Stimulated activated CD4-positive, alpha-beta T cell treated with anti-CD3 and anti-CD28 coated beads, Interleukin-15, amount 100 ng/mL, for 1 hour (primary cell): ENCODE measurements at places on chromosomes 3 and 15.

DNA sequence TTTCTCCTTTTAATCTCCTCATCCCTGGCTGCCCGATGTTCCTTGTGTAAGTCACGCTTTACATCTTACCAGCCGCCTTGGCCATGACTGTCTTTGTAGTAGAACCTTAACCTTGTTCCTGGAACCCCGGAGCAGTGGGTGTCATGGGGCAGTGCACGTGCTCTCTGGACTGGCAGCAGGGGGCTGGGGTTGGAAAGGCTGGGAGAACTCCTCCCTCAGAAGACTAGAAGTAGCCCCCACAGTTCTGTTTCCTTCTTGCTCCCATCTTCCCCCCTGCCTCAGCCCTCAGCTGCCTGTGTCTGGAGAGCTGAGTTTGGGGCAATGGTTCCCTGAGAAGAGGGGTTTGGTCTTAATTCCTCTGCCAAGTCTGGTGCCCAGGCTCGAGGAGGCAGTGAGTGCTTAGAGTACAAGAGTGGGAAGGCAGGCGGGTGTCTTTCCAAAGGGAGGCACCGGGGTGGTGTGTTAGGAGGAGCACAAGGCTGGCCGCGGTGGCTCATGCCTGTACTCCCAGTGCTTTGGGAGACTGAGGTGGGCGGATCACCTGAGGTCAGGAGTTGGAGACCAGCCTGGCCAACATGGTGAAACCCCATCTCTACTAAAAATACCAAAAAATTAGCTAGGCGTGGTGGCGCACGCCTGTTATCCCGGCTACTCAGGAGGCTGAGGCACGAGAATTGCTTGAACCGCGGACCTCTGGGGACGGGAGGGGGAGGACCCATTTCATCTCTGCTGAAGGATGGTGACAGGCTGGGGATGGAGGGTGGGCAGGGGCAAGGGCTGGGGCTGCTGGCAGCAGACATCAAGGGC, 100.4 kb downstream of the VGLL4 start:
- no peak for DNase-seq

GRCh38 chr15:72176159-72176558, 21.4 kb downstream of the GRAMD2A start:
- no peak for DNase-seq

DNA sequence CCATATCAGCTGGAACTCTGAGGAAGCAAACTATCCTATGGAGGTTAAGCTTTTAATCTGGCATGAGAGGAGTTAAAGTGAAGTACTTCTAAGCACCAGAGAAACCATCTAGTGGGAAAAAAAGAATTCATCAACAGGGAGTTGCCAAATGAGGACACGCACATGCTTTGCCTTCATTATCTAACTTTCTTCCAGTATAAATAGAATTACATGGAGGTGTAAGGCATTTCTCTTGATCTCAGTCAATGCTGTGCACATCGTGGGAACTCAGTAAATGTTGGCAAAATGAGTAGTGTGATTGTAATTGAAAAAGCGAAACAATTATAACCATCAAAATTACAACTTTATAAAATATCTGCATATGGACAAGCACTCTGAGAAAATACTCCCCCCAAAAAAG, 8.0 kb upstream of the GSK3B start:
- DNase-seq = no peak

GRCh38 chr3:184384342-184384741, 4.5 kb downstream of the CHRD start:
- no peak for DNase-seq

GRCh38 chr15:58086491-58086890, 21.0 kb upstream of the ALDH1A2 start:
- no peak for DNase-seq

- no peak for DNase-seq
Observed at GRCh38 chr3:178159691-178160220, 376.5 kb upstream of the KCNMB2 start.

DNA sequence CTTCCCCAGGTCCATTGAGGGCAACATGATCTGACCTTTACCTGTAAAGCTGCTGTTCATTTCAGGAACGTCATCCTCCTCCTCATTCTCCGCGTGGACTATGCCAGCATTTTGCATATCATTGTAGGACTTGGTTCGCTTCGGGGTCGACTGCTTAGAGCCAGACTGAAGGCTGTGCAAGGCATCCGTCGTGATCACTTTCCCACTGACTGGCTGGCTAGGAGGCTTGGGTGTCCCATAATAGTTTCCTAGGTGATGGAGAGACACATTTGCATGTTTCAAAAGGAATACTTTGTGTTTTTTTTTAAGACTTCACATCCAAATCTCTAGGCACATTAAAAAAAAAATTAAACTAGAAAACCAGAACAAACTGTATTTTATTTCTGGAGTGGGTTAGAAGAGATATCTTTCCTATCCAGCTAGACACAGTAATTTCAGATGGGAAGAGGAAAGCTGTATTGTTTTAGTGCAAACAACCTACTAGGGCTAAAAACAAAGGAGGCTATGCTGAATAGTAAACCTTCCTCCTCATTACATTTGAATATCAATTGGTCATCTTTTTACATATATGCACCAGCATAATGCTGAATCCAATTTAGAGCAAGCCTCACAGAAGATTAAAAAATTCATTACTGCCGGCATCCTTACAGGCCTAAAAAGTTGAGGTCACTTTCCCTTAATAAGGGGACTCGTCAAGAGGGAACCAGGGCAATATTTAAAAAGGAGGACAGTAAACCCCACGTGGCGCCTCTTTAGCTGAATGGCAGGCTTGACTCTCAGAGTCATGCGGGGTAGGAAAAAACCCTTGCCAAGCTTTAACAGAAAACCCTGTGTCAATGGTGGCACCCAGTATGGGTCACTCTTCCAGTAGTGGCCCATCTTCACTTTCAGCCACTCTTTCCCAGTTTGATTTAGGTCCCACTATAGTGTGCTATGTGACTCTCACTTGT, 559.9 kb downstream of the MAGI1 start:
- DNase-seq = no peak

- no peak for DNase-seq
Observed at GRCh38 chr15:77042245-77042919, 28.5 kb downstream of the TSPAN3 start.

DNA sequence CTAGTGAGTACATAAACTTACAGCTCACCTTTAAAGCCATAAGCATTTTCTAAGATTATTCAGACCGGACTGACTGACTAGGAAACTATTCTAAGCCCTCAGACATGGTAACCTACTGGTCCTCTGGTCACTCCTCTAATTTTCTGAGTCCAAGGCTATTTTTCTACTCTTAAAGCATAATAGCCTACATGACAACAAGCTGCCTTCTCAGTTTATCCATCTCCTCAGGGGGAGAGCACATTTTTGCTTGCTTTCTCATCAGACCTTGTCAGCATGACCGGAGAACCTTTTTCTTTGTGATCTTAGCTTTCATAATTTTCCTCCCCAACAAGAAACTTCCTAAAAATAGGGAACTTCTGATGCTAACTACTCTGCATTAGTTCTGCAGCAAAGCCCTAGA, 38.4 kb downstream of the UBP1 start:
- DNase-seq = no peak

GRCh38 chr15:70789213-70789612, 25.9 kb upstream of the UACA start:
- no peak for DNase-seq

- DNase-seq = no peak
Observed at GRCh38 chr3:166060789-166061479, 223.7 kb upstream of the BCHE start.

- no peak for DNase-seq
Observed at GRCh38 chr15:76648732-76649444, 256.3 kb downstream of the SCAPER start.

DNA sequence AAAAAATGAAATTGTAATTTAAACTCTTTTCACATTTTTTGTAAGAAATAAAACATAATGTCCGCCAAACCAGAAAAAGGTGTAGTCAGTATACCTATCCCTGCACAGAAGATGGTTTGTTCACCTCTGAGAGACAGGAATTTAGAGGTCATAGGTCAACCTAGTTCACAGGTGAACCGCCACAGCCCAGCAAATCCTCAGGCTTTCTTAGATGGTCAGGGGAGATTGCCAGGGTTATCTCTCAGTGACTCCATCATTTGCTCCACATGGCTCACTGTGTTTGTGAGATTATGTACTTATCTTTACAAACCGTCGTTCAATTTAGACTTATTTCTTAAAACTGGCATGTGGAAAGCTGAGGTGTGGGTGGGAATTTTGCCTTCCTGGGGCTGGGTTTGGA, 264.2 kb downstream of the GABRG3 start:
- DNase-seq = no peak

GRCh38 chr3:38027466-38028465, 1.7 kb downstream of the PLCD1 start:
- no peak for DNase-seq

- no peak for DNase-seq
Observed at GRCh38 chr3:109927161-109927560, 589.8 kb upstream of the DPPA4 start.

- DNase-seq = no peak
Observed at GRCh38 chr3:186235554-186235953, 126.5 kb downstream of the DGKG start.

DNA sequence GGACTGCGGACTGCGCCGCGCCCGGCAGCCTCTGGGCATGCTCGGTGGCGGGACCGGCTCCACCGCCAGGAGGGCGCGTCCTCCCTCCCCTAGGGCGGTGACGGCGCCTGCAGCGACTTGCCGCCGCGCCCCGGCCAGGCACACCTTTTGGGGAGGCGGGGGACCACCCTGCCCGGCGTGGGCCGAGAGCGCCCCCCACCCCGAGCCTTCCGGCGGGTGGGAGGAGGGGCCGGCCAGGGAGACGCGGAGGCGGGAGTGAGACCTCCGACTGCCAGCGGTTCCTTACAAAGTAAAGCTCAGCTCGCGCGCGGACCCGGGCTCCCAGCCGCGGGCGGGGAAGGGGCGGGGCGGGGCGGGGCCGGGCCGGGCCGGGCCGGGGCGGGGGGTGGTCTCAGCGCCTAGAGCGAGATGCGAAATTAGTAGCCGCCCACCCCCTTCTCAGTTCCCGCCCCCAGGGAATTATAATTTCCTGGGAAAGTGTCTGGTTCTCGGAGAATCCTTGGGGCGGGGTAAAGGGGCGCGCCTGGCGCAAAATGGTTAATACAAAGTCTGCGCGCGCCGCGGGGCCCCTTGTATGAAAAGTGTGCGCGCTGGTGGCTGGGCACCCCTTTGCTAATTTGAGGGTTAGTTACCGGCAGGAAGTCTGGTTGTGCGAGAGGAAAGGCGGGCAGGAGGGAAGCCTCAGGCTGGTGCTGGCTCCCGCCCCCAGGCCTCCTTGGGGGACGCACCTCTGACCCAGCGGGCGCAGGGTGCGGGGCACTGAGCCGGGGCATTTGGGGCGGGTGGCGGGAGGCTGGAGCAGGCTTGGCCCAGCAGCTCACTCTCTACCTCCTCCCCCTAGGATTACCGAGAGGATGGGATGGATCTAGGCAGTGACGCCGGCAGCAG, 224.8 kb upstream of the IL12A start:
- no peak for DNase-seq

GRCh38 chr3:127158614-127159229, 34.2 kb upstream of the PRR23E start:
- no peak for DNase-seq

GRCh38 chr3:9582332-9582731, 28.7 kb upstream of the LHFPL4 start:
- DNase-seq = no peak

DNA sequence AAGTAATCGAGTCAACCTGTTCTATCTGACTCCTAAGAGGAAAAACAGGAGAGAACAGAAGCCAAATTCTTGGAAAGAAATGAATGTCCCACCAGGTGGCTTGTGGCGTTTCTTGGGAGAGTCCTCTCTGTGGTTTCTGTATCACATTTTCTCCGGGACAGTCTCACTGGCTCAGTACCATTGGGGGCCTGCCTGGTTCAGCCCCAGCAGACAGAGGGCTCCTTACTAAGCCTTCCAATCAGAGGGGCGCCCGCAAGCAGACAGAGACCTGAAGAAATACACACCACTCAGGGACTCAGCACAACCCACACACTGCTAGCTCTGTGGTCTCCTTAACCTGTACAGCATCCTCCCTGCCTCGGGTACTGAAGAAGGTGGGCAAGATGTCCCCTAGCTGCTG, 302.1 kb downstream of the TLE3 start:
- no peak for DNase-seq

DNA sequence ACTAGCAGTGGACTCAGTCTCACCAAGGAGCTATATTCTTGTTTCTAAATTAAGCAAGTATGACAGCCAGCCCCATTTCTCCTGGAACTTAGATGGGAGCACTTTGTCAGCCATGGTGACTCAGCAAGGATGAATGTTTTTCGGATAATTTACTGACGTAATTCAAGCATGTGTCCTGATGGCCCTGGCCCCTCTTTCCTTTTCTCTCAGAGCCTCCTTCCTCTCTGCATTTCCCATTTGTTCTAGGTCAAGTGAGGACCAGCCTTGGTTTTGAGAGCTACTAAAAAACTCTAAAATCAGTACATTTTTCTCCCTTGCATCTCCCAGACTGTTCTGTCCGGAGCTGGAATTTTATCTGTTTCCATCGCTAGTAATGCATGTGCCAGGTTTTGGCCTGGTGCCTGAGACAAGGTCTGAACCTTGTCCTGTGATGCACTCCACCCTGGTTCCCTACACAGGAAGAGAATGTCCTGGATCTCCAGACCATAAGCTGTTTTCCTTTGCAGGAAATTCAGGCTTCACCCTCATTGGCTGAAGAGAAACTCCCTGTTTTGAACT, 256.6 kb upstream of the ROPN1 start:
- DNase-seq = no peak

GRCh38 chr3:62011666-62012065, 361.7 kb downstream of the FEZF2 start:
- DNase-seq = no peak

DNA sequence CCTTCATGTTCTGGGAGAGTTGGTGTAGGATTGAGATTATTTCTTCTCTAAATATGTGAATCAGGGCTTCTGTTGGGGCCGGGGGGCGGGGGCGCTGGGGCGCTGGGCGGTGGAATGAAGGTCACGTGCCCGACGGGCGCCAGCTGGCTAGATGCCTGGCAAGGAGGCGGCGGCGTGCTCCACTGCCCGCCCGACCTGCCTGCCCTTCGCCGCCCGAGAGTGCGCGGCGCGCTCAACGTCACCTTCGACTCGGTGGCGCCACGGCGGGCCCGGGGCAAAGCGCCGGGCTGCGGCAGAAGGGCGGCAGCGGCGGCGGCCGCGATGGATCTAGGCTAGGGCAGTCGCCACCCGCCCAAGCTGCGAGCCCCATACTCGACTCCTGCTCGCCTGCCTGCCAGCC, 47.0 kb upstream of the LHFPL4 start:
- no peak for DNase-seq

DNA sequence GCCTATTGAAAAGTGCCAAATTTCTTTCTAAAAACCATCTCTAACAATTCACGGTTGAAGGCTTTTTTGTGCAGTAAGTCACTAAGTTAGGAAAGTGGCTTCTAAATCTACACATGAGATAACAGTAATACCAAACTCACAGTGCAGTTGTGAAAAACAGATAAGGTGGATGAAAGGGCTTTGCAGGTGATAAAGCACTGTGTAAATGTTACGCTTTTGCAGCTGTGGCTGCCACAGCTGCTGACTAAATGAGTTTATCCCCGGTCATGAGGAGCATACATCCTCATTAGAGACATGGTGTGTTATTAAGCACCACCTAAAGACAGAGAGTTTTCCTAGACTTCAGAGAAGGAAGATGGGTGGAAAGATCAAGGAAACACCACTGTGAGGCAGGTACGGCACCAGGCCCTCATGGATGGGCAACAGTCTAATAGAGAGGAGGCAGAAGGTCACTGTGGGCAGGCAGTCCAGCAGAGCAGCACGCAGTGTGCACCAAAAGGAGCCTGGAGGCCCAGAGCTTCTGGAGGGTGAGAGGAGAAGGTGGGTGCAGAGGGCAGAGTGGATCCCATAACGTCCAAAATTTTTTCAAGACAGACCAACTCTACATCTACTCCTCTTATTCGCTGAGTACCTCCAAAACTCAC, 68.5 kb downstream of the FMN1 start:
- no peak for DNase-seq

GRCh38 chr3:28907616-28908015, 373.3 kb upstream of the RBMS3 start:
- DNase-seq = no peak
